ENCODE measurements at places on chromosomes 12 and 14. TPM values are rescaled to one million over a fixed set of nuclear protein-coding genes. Genes with fewer than 3 reads are reported as not detected.

GRCh38 chr12:46214668-46215436 is 54.0 kb downstream of the SLC38A1 start:
- peak; percentile 25 for DNase-seq

- DNase-seq = no peak
Observed at GRCh38 chr14:96181186-96182056, 23.2 kb upstream of the BDKRB2 start.

SYCP3 gene
- 0.26 TPM for total RNA-seq

TAS2R42 gene
- not detected for total RNA-seq
